Fibroblast of skin of scalp (primary cell): ENCODE measurements at places on chromosomes 3 and 15.
A peak's percentile ranks its signal among the peaks of the same experiment; 100 is the strongest.

DNA sequence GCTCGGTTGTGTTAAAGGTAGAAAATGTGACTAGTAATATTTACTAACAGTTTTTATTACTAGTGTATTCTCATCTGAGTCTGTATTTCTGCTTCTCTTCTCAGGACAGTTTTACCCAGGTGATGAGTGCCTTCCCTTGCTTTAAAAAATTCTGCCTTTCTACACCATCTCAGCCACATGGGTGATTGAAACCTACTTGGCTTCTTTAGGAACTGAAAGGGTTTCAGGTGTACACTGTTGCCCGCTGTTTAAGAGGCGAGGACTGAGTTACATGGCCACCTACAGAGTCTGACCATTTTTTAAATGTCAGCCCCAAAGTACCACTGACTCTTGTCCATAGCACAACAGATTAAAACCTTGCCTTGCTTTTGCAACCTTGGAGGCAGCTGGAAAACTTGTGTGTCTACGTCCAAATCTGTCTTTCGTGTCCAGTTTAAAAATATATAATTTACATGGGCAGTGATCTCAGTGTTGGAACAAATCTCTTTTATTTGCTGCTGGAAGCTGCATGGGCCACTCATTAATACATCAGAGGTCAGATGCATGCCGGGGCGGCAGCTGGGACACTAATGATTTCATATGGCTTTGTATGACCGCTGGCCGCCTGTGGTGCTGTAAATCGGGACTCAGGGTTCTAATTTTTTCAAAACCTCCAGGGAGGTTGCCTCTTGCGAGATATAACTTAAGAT is 44.6 kb downstream of the TRIM71 start:
- no peak for DNase-seq

- DNase-seq: no peak
Observed at GRCh38 chr3:188232656-188233055, 78.7 kb downstream of the LPP start.

DNA sequence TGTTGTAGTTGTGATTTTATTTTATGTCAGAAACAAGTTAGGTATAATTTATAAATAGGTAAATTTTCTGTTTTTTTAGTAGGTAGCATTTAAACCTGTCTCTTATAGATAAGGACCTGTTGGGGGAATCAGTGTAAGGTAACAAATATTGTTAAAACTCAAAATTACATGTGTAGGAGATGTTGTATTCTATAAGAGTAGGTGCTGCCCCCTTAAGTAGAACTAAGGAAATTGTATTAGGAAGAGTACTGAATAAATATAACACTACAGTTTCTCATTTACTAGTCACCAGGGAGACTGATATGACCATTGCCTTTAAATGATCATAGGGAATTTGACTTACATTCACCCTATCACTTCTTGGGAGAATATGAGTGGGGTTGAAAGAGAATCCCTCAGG is 31.2 kb downstream of the SLC25A36 start:
- peak; percentile 22 for DNase-seq

DNA sequence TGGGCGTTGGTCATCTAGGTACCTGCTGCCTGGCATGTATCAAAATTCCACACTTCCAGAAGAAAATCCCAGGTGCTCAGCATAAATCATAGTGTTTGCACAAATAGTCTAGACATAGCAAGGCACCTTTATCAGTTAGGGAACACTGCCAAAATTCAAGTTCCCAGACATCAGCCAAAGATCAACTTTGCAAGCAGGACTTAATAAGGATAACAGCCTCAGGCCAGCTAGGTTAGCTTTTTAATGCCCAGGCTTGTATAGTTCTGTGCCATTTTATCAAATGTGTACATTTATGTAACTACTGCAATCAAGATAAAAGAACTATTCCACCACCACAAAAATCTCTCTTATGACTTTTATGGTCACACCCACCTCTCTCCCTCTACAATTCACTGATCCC is 30.7 kb downstream of the DZIP3 start:
- no peak for DNase-seq

DNA sequence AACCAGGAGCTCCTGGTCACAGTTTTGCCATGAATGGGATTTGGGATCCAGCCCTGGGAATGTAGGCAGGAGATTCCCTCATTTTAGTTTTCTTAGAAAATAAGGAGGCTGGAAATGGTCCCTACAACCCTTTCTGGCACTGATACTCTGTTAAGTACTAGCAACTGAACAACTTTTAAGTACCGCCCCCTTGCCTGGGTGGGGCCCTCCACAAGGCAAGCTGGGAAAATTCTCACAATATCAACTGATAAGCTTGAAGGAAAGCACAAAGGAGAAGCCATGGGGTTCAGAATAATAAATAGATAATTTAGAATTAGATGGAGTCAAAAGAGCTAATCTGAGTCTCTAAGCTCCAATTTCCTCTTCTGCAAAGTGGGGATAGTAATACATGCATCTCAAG is 4.2 kb upstream of the DGKG start:
- no peak for DNase-seq

GRCh38 chr15:86870846-86871245 is 791.2 kb downstream of the AGBL1 start:
- no peak for DNase-seq

DNA sequence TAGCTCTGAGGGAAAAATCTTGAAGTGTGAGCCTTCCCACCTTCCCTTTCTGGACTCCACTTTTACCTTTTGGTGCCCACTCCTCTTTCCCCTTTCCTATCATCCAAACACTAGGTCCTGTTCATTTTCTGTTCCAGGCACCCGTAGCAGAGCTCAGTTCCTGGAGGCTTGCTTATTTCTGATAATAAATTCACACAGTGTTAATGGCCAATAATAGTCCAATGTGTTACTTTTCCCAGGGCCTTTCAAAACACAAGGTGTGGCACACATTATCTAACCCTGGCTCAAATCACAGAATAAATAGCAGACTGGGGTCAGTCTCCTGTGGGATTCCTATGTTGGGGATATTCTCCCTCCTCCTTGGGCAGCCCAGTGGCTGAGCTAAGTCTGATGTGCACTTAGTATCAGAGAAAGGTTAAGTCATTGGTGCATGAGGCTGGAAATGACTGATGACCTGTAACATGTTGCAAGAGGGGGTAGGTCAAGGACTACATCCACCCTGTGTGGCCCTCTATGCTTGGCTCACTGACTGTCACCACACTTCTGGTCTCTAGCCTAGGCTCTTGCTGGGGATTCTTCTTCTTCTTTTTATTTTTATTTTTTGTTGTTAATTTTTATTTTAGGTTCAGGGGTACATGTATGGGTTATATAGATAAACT is 43.7 kb upstream of the ROPN1 start:
- no peak for DNase-seq

DNA sequence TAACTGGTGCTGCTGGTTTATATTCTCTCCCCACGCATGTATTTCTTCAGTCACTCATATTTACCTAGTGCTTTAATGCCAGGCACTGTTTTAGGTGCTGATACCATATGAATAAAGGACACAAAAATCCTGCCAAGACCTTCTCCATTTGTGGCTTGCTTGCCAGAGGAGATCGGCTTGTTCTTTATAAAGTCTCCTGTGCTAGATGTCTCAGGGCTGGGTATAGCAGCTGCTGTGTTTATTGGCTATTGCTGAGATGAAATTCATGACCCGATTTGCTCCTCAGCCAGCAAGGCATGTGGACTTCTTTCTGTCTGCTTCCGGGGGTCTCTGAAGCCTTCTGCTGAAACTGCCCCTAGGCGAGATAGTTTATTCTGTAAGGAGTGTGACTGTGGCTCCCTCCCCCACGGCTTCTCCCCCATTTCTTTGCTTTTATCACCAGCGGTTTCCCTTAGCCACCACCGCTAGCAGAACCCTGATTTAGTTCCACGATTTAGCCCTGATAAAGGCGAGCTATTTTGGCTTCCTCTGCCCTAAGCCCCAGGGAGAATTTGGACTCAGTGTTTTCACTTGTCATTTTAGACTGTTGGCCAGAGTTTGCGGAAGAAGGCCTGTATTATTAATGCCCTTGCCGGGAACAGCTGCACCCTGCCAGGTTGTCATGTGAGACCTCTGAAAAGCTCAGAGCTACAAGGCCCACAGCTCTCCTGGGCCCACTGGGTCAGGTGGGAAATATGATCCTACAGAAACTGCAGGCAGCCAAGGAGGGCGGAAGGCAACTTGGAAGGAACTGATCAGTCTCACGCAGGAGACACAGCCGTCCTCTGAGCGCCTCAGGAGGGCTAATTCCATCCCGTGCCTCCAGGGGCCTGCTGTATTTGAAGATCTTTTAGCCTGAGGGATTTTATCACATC is 46.8 kb downstream of the ST6GAL1 start:
- no peak for DNase-seq

- no peak for DNase-seq
Observed at GRCh38 chr3:73884361-73884760, 259.6 kb upstream of the PDZRN3 start.

- DNase-seq: no peak
Observed at GRCh38 chr15:31045606-31046005, 54.2 kb upstream of the MTMR10 start.

DNA sequence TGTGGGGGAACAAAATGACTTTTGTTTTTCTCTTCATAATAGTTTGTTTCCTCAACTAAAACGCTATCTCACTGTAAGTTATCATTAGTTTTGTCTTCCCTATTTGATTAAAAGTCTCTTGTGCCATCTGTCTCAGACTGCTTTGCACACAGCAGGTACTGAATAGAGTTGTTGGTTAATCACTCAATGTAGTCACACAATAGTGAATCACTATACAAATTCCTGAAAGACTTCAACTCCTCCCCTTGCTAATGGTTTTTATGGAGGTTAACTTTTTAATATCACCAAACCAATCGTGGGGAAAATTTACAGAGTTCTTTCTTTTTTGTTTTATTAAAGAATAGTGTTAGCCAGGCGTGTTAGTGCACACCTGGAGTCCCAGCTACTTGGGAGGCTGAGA is 2.6 kb upstream of the NGLY1 start:
- no peak for DNase-seq

GRCh38 chr3:168047190-168047795 is 48.4 kb downstream of the GOLIM4 start:
- peak; percentile 80 for DNase-seq

GRCh38 chr3:23611737-23612295 is 193.9 kb upstream of the UBE2E1 start:
- DNase-seq: peak; percentile 54

DNA sequence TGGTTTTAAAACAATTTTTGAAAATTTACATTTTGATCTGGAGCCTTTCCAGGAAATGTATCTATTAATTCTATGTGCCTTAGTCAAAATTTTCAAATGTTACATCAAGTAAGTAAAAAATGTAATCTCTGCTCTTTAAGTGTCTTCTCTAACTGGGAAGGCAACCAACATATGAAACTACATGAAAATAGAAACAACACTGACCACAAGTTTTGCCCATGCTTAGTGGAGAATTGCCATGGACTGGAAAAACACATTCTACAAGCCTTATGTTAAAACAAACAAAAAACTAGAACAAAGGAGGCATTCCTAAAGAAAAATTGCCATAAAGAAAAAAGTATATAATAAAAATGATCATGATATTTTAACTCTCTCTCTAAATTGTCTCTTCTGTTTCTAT is 75.9 kb upstream of the SPRED1 start:
- DNase-seq: peak; percentile 54

DNA sequence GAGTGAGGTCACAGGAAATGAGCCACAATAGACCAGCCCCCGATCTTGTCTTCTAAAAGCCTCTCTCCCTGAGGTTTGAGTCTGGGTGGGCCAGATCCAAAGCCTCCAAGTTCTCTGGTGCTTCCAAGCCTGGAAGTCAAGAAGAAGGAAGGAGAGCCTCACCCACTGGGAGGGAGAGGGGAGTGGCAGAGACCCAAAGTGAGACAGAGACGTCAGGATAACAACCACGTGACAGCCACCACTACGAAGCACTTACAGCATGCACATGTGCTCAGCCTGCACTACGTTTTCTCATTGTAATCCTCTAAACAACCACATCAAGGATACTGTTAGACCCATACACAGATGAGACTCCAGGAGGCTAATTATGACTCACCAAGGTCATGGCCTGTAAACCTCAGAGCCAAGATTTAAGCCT is 197.3 kb upstream of the LINGO1 start:
- peak; percentile 7 for DNase-seq

DNA sequence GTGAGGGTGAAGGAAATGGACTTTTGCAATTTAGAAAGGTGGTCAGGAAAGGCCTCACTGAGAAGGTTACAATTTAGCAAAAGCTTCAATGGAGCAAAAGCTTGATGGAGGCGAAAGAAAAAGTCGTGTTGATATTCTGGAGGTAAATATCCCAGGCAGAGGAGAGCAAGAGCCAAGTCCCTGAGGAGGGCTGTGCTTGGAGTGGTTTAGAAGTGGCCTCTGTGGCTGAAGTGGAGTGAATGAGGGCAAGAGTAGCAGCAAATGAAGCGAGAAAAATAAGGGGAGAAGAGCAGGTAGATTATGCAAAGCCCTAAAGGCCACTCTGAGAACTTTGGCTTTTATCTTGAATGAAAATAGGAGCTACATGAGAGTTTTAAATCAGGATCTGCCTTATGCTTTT is 54.1 kb downstream of the GUCA1C start:
- no peak for DNase-seq

DNA sequence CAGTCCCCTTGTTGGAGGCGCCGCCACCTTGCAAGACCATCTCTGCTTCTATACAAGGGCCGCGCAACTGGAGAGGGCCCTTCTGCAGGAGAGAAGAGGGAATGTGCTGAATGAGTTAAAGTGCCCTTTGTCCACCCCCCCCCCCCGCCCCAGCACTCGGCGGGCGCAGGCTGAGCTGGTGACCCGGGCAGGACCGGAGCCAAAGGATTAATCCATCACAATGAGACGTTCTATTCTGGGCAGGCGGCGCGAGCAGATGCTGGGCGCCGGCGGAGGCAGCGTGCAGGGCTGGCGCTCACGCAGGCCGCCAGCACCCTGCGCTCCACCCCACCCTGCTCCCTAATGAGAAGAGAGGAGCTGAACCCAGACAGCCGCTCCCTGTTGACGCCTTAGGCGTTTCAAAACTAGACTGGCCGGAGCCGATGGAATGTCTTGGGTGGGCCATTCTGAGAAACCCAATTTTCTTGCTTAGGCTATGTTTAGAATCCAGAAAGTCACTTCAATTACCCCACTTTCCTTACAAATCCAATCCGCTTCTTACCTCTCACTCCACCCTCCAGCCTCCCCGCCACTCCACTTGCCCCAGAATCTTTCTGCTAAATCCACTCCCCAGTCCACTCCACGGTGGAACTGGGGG is 32.9 kb downstream of the GJD2 start:
- DNase-seq: peak; percentile 74

DNA sequence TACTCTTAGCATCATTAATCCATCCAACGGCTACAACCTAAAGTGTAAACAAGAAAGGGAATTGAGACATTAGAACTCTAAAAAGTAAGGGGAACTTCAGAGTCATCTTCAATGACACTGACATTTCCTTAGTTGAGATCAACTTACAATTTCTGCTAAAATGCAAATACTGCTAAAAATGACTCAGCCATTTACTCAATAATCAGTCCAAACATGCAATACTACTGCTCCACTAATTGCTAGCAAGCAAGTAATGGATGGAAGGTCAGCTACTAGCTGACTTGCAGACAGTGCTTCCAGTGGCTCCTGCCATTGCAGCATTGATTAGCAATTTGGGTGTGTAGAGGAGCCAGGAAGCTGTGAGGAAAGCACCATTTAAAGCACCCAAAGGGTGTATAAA is 28.4 kb downstream of the CD200R1L start:
- DNase-seq: peak; percentile 52
